ENCODE measurements at places on chromosomes 12 and 14.

- no peak for DNase-seq
These were observed 19.4 kb downstream of the PPP1R36 start for GRCh38 chr14:64569138-64569631.

DNA sequence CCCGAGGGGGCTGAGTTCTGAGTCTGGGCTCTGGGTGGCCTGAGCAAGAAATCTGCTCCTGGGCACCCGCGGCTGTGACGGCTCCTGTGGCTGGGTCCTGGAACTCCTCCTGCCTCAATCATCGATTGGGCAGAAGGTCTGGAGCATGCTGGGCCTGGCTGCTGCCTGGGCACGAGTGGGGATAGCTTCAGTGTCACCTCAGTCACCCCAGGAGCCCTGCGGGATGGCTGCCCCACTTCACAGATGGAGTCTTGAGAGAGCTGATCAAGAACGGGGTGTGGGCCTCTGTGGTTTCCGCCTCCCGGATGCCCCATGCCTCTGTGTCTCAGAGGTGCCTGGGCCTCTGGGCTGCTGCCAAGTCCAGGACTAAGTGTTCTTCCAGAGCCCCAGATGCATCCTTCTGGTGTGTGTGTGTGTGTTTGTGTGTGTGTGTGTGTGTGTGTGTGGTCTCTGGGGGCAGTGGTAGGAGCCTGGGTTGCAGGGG, 185.6 kb upstream of the C14orf180 start:
- peak; percentile 75 for DNase-seq

- DNase-seq = no peak
These were observed 121.8 kb downstream of the TBC1D30 start for GRCh38 chr12:64946132-64946829.

DNA sequence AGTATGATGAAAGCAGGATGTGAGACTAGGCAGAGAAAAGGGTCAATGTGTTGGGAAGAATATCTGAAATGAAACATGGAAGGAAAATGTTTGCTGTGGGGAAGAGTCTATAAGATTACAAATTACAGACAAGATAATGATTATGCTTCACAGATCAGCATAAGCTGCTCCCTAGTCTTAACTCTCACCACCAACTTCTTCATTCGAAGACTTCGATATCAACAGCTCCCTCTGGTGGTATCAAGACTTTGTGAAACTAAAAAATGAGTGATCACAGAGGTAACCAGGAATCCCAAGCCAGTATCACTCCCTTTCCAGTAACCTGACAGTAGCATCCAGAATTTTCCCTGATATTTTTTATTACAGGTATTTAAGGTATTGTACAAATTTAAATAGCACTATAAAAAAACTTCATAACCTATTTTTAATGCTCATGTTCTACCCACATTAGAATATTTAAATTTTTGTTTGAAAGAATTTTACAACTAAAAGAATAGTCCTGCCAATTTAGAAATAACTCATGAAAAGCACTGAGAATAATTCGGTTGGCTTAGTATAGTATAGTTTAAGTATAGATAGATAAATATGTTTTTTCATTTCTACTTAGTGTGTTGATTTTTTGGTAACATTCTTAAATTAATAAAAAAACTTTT, 84.4 kb downstream of the C2CD5 start:
- no peak for DNase-seq

DNA sequence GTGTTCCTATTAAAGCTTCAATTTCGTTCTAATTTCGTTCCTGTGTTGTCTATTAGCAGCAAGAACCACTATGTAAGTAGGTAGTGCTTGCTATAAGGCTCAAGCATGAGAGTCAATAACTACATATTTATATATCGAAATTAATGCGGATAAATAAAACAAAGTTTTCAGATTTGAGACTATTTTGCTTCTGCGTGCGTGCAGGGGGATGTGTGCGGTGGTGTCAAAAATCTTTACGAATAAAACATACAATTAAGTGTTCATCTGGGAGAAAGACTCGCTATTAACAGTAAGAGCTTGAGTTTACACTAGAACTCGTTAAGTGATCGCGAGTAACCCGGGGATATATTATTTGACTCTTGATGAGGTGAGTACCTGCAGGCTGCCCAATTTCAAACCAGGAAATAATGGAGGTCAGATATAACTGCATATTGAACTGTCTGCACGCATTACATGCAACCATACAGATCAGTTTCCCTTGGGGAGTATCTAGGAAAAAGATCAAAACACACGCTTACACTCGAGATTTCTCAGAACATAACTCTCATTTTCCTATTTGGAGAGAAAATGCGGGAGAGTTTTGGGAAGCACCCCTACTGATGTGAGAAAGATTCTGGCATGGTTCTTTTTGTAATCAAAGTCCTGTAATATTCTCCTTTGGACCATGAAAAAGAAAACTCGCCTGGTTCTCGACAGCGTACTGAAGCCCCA, 813 bp downstream of the TWF1 start:
- no peak for DNase-seq

- DNase-seq = no peak
These were observed 40.2 kb downstream of the RASSF9 start for GRCh38 chr12:85796001-85796400.

DNA sequence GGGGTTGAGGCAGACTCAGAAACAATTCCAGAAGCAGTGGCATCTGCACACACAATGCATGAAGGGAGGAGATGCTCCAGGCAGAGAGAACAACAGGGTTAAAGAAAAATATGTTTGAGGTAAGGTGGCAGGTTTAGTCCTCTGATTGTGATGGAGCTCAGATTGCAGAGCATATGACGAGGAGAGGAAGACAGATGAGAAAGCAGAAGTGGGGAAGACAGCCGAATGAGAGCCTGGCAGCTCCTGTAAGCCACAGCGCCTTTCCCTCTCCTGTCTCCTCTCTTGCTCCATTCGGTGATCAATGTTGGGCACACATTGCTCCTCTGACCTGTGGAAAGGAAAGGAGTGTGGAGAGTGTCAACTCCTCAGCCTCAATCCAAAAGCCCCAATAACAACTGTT, 372.2 kb downstream of the GXYLT1 start:
- no peak for DNase-seq

- DNase-seq = no peak
These were observed 133.7 kb upstream of the DCN start for GRCh38 chr12:91316161-91316906.

DNA sequence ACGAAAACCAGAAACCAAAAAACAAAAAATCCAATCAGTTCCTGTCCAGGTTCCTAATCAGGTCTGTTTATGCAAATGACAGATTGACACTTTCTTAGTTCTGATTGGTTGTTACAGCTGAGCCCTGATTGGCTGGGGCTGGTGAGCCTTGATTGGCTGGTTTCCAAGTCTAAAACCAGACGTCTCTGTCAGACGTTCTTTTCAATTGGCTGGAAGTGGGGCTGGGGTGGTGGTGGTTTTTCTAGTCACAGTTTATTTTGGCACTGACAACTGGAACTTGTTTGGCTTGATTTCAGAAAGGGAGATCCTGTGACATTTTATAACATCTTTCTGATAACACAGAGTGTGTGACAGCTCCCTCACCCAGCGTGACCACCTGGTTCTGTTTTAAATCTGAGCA, 36.1 kb upstream of the PRICKLE1 start:
- no peak for DNase-seq

DNA sequence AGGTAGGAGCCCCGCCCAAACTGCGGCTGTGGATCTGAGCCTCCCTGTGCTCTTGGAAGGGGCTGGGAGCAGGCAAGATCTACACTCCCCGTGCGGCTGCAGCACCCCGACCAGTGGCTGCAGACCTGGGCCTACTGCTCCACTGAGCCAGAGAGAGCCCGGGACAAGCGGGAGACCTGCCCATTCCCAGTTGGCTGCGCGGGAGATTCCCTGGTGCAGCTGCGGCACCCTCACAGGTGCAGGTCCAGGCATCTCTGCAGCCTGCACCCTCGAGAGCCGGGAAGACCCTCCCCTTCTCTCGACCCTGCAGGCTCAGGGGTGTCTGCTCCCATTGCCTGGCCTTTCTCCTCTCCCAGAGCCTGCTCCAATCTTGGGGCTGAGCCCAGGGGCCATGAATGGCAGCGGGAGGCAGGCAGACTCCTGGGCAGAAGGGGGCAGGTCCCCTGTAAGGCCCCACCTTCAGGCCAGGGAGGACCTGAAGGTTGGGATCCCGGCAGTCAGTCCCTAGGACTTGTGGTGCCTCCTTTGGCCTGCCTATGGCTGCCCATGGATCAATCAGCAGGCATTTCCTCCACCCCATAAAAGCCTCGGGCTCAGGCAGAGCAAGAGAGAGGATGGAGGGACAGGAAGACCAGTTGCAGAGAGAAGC, 8.8 kb upstream of the A2M start:
- no peak for DNase-seq

DNA sequence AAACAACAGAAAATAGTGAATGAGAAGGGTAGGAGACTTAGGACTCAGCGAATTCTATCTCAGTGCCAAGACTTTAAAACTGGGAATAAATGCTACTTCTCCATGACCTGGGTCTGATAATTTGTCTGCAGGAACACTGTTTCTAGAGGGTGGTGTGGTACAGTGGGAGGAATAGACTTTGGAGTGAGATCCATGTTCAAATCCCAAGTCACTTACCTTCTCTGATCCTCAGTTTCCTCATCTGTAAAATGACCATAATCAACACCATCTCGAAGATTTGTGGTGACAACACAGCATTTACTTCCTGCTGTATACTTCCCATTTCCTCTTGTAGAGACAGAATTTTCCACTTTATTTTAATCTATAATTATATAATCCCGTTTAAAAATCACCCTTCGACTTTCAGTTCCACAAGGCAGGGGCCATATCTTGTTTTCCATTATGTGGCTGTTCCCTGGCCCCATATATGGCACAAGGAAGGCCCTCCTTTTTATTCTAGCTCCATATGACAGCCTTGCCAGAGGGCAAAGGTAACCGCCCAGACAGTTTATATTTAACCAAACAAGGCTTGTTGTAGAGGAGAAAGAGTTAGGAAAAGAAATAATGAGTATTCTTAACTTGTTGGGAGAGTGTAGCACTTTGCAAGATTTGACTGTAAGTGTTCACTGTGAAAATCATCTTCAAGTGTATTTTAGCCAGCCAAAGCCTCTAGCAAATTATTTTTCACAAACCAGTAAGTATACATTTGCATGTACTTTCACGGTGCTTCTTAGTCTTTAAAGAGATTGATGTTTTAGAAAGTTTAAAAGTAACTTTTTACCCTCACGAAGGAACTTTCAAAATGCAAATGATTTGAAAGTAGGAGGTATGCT, 243.1 kb downstream of the AKAP6 start:
- DNase-seq = no peak

GRCh38 chr14:101499513-101499912, 61.8 kb upstream of the DIO3 start:
- no peak for DNase-seq

Data from suprapubic skin (tissue), 4 donors.